ENCODE measurements at places on chromosomes 3 and 15. TPM values are rescaled to one million over a fixed set of nuclear protein-coding genes. Genes with fewer than 3 reads are reported as not detected.

The IL17RB gene
- total RNA-seq, result 9.0 TPM

The ANKUB1 gene
- total RNA-seq, result 4.2 TPM

The RBP2 gene
- not detected for total RNA-seq

The TGM4 gene
- not detected for total RNA-seq

The FMN1 gene
- 2.1 TPM for total RNA-seq

The CSTA gene
- total RNA-seq, result 1.4 TPM

The MB21D2 gene
- total RNA-seq, result 54.7 TPM

The IGDCC3 gene
- 6.7 TPM for total RNA-seq

The CSNK1G1 gene
- total RNA-seq, result 52.1 TPM

The PRKCI gene
- 89.5 TPM for total RNA-seq

The LMAN1L gene
- not detected for total RNA-seq

The IFRD2 gene
- 18.5 TPM for total RNA-seq

The ATOSA gene
- 48.0 TPM for total RNA-seq

The C3orf20 gene
- 0.23 TPM for total RNA-seq

The ANKRD63 gene
- 2.3 TPM for total RNA-seq

The DNAJA4 gene
- total RNA-seq, result 42.7 TPM

The MESP1 gene
- 2.5 TPM for total RNA-seq

The FHIT gene
- 174 TPM for total RNA-seq

The CRABP1 gene
- total RNA-seq, result 37.6 TPM

The ALAS1 gene
- total RNA-seq, result 50.7 TPM

The ZPLD1 gene
- total RNA-seq, result 0.46 TPM

The SUSD5 gene
- total RNA-seq, result 7.4 TPM

The MESP2 gene
- 0.92 TPM for total RNA-seq

The ATP13A5 gene
- 0.92 TPM for total RNA-seq

The FLNB gene
- total RNA-seq, result 26.5 TPM

The TBC1D2B gene
- 17.1 TPM for total RNA-seq

The MAP1A gene
- total RNA-seq, result 97.6 TPM
